ENCODE measurements at places on chromosomes 3 and 15.

DNA sequence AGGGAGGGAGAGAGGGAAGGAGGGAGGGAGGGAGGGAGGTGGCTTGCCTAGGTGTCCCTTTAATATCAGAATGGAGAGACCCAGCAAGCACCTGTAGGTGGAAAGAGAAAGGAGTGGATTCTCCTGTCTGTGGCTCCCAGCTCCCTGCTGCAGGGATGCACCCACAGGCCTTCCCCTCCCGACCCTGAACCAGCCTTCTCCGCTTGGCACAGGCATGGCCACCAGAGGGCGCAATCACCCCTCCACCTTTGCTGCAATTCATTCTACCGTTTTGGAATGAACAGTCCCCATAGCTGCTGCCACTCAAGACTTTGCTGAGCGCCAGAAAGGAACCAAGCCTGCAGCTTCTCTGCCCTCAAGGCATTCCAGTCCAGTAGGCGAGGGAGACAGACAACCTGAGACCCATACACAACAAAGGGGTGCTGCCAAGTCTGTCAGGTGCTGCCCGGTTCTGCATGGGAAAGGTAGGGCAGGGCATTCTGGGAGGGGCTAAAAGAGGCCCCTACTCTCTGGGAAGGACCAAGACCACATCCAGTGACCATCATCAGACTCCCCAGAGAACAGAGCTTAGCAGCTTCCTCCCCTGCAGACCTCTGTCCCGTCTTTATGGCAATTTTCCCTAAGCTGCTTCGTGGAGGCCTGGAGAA, 4.9 kb downstream of the TLR9 start:
- peak; percentile 97 for DNase-seq

- no peak for DNase-seq
These were observed 49.9 kb upstream of the KLF13 start for GRCh38 chr15:31276596-31277298.

GRCh38 chr15:40046721-40047414, 7.9 kb upstream of the SRP14 start:
- DNase-seq, result no peak

GRCh38 chr3:15324379-15324808, 8.0 kb downstream of the SH3BP5 start:
- DNase-seq, result no peak

DNA sequence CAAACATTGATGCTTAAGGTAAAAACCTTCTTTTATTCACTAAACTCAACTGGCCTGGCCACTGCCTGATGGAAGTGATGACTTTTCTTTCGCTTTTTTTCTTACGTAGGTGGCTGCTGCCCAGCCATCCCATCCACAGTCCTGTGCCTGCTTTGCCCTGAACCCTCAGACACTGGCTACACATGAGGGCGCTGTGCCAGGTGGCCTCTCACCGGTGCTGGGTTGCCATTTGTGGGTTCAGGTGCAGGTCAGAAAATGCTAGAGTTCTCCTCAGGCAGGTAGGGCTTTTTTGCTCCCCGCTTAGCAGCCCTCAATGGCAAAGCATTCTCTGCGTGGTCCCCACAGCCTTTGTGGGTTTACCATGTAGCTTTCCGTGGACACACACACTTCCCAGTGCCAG, 88.3 kb upstream of the PRR23E start:
- DNase-seq, result no peak

- DNase-seq, result no peak
These were observed 438.8 kb downstream of the FHIT start for GRCh38 chr3:60812502-60812901.

- no peak for DNase-seq
These were observed 43.9 kb downstream of the LIMD1 start for GRCh38 chr3:45638299-45639043.

DNA sequence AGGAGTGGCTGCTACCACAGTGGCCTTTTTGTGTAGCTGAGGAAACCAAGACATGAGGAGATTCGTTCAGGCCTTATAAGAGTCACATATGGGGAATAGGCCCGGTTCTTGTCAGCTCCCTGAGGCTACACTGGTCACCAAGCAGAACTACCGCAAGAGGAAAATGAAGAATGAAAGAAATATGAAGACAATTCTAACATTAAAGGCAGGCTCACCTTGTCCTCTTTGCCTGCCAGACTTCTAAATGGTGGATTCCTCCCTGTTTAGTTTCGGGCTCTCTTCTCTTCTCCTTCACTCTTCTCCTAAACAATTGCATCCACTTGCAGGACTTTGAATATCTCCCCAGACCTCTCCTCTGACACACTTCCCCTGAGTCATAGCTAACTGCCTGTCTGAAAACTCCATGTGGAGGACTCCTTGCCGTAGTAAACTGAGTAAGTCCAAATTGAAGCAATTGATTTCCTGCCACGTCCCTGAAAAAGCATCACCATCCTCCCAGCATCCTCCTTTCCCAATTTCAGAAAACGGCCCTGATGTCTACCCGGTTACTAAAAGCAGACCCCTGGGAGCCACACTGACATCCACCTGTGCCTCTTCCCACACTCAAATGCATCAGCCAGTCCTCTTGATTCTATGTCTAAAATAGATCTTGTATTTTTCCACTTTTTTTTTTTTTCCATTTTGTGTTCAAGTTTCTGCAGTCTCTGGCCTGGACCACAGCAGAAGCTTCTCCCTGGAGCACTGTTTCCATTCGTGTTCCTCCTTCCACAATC, 30.3 kb upstream of the VEPH1 start:
- no peak for DNase-seq

DNA sequence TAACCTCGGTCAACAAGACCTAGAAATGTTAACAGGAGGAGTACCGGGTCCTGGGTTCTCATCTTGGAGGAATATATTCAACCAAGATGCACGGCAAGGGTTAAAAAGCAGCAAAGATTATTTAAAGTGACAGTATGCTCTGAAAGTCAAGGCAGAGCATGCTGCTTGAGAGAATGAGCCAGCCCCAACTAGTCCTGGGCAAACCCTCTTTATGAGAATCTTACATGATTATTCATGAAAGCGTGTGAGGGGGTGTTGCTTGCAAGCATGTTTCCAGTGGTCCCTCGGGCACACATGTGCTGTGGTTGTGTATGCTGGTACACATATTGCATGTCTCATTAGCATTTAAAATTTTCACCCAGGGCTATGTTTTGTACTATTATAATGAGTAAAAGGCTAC, 1445.6 kb downstream of the SI start:
- no peak for DNase-seq

DNA sequence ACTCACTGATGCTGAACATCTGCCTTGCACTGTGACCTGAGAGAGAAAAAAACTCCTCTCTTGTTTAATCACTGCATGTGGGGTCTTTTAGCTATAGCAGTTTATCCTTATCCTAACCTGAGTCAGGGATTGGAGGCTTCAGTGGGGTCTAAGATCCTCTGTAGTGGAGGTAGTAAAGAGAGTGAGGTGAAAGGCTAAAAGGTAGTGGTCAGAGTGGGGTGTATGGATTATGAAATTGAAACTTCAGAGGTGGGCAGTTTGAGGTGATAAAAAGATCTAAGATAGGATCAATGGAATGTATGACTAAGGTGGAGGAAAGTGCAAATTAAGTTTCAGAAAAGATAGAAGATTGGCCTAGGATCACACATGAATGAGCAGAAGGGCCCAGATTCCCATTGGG, 36.5 kb downstream of the DET1 start:
- no peak for DNase-seq

DNA sequence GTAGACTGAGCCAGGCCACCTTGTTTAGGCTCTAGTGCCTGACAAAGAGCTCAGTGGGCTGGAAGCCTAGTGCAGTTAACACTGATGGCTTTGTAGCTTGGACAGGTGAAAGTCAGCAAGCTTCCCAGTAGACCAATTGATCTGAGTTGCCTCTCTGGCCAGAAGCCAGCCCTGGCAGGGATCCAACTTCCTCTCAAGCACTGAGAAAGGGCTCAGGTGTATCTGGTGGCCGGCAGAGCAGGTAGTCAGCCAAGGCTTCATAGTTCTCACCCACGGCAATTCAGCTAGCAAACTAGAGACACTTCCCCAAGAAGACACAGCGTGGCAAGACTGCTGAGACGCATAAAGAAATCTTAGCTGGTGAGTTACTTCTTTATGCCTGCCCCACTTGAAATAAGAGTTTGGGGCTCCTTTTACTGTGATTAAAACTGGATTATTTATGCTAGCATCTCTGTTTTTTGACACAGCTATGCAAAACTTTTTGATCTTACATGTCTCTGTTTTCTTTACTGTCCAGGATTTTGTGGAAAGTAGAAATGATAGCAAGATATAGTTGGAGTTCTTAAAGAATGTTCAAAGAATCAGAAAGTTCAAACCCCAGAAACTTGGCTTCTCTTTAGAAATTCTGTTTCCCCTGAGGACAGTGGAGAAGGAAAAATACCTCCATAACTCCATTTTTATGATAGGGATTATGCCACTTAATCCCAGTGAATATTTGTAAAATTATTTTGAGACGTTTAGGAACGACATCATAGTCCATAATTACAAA, 8.4 kb upstream of the CA12 start:
- DNase-seq, result no peak

DNA sequence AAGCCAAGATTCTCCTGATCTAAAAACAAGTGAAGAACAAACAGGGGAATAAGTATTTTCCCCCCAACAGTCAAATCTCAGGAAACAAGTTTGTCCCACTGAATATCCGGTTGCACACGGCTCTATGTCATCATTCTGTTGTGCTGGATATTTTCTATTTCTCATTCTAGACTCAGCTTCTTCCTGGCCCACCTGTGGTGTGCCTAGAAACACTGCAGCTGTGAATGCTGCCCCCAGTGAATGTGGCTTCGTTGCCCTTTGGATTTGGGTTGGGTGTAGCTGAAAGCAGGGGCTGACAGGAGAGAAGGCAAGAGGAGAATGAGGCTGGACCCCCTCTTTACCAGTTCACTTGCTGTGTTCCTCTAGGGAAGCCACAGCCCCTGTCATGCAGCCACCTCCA, 181.2 kb upstream of the PROK2 start:
- no peak for DNase-seq

DNA sequence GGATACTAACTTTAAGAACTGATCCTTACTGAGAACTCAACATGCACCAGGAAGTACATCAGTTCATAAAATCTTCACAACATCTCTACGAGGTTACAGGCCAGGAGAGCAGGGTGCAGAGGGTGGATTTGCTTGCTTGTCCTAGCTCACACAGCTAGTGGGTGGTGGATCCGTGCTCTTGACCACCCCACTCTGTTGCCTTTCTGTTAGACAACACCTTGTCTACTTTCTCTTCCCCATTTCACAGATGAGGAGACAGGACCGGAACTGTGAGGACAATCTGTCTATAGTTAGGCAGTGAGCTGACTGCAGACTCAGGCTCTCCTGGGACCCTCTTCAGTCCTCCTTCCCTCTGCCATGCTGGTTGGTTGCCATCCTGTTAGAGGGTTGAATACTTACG, 221.7 kb upstream of the TLE3 start:
- DNase-seq, result no peak

GRCh38 chr15:101237251-101237650, 14.6 kb downstream of the CHSY1 start:
- DNase-seq, result no peak

DNA sequence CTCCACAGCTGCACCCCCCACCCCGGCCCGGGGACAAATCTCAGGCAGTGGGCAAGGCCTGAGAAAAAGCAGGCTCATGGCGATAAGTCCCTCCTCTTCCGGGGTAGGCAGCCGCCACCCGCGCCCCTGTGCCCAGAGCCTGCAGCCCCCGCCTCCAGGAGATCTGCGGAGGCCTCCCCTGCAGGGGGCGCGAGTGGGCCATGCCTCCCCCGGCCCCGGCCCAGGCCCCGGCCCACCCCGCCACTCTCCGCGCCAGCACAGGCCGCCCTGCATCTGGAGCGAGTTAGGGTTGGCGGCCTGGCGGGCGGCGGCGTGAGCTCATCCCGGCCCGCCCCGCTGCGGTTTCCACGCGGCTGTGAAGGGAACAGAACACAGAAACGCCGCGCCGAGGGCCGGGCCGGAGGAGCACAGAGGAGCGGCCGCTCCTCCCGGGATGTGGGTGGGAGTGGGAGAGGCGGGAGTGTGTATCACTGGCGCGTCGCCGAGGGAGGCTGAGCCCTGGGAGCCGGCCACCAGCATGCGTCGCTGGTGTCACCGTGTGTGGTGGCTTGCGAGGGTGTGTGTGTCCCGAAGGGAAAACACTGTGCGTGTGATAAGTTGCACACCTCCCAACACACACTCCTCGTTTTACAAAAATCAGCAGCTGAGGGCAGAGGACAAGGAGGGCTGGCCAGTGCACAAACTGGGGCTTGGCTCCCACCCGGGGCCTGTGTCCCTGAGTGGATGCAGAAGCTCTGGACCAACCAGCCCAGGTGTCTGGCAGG, 17.2 kb downstream of the MYL3 start:
- DNase-seq, result peak; percentile 78

DNA sequence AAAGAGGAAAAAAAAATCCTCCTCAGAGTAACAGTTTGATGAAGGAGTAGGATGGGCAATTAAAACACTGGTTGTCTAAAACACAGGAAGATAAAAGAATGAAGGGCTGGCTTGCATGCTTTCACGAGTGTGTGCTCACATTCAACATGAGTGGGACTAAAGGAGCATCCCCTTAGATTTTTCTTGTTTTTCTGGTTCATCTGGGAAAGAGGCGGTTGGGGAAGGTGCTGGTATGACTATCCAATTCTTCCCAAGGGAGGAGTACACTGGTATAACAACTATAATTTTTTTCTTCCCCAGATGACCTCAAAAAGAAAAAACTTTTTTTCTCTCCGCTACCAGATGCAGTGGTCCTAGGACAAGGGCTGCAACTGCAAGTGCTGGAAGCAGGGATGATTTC, 143.7 kb downstream of the MYO9A start:
- no peak for DNase-seq

DNA sequence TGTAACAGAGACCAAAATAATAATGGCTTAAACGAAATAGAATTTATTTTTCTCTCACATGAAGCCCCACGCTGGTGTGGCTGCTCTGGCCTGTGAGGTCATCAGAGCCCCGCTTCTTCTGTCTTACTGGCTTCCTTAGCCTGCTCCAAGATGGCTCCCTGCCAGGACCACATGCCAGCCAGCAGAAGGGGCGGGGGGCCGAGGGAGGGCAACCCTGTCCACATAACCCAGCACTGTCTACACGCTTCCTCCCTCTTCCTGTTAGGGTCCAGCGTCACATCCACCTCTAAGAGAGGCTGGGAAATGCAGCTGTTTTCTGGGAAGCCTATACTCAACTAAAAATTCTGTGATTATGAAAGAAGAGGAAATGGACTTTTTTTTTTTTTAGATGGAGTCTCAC, 107.9 kb upstream of the DLG1 start:
- DNase-seq, result no peak

DNA sequence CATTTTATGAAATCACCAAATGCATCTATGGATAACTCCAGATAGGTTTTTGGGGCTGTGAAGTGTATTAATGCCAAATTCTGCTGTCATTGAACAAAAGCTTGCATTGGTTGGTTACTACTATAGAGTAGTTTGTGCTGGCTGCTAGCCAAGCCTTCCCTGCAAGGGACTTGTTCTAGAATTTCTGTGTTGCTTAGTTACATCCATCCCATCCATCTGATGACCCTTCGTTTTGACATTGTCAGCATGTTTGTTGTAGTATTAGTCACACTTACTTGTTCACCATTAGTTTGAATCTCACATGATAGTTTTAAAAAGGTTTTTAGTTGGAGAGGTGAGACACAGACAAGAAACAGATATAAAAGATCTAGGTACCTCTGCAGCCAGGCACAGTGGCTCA, 7.0 kb upstream of the NIPA2 start:
- no peak for DNase-seq

GRCh38 chr3:71495708-71496472, 87.6 kb downstream of the FOXP1 start:
- peak; percentile 53 for DNase-seq

All from stimulated activated CD8-positive, alpha-beta memory T cell treated with anti-CD3 and anti-CD28 coated beads, Interleukin-4, amount 100 ng/mL, for 48 hours (primary cell).